CD4-positive, alpha-beta T cell treated with Interleukin-4 for 1 hour (primary cell): ENCODE measurements at places on chromosomes 1 and 21.

DNA sequence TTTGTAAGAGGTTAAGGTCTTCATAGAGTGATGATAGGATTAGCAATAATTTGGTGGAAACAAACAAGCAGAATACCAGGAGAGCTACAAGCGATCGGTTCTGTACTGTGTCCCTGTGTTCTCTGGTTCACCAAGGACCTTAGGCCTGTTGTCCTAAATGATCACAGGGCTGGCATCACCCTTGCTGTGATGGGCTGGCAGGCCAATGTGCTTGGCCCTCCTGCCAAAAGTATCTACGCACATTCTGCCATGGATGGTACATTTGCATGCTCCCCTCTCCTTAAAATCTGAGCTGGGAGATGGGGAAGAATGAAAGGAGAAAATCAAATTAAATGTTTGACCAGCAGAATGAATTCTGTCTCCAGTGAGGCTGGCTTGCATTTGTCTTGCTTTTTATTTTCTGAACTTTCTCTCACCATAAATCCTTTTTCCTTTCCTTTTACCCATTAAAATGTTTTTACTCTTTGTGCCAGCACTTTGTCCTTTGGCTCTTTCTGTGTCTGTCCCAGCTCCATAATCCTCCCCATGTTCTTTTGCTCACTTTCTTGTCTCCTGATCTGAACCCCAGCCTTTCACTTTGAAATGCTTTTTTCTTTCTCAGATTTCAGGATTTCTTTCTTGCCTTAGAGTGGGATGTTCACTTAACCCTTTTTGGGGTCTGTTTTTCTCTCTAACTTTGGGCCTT is 51.7 kb downstream of the PBX1 start:
- no peak for DNase-seq

- DNase-seq, result no peak
Observed at GRCh38 chr1:183586926-183587325, 3.3 kb downstream of the NCF2 start.

DNA sequence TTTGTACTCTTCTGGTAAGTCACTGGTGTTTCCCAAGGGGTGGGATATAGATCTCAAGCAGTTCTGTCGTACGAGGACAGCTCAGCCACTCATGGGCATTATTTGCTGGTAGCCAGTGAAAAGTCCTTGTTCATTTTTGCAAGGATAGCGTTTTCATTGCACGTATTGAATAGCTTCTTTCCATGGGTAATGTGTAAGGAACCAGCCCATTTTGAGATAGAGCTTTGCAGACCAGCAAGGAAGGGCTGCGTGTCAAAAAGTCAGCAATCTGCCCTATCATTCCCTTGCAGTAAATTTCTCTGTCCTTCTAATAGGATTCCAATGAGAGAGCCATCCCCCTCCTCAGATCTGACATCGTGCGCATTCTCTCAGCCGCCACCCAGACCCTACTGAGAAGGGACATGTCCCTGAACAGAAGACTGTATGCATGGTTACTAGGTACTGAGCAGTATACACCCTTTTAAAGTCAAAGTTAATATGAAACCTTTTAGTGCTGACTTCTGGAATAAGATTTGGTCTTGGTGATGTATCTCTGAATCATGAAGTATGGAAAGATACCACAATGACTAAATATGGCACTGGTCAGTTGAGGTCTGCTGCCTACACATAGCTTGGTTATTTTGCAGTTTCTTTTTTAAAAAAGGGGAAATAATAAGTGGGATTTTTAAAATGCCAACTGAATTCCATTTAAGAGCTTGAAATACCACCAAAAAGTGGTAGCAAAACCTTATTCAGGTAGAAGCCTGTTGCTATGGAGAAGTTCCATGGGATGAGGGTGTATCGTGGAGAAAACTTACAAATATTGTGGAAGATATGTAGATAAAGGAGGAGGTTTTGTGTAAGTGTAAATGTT is 55.3 kb downstream of the DOP1B start:
- DNase-seq, result no peak

GRCh38 chr1:119652587-119652986 is 4.5 kb upstream of the ZNF697 start:
- DNase-seq, result no peak
